Spleen (tissue), 13 donors: ENCODE measurements at places on chromosomes 16 and 17. TPM values are rescaled to one million over a fixed set of nuclear protein-coding genes. Genes with fewer than 3 reads are reported as not detected.
A peak's percentile ranks its signal among the peaks of the same experiment; 100 is the strongest.

Gene SLC13A2
- not detected for total RNA-seq

DNA sequence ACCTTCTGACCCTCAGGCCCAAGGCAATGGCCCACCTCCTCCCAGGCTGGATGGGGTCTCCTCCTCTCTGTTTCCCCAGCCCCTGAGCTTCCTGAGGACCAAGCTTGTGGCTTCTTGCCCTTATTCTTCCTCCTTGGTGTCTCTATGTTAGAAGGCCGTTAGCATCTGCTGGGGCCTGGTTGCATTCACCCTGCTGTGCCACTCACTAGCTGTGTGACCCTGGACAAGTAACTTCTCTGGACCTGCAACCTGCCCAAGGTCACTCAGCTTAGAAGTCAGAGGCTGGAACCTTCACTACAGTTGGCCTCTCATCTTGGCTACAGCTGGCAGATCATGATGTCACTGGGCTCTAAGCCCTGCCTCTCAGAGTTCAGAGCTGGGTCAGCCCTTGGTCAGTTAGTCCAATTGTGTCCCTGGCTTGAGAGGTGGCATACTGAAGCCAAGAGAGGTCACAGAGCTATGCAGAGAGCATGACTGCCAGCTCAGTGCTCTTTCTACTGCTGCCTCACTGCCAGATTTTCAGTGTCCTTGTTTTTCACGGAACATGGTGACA, 3.0 kb downstream of the MT2A start:
- DNase-seq = peak; percentile 55

GRCh38 chr16:2160915-2161551, 5.5 kb downstream of the TRAF7 start:
- DNase-seq = no peak

DNA sequence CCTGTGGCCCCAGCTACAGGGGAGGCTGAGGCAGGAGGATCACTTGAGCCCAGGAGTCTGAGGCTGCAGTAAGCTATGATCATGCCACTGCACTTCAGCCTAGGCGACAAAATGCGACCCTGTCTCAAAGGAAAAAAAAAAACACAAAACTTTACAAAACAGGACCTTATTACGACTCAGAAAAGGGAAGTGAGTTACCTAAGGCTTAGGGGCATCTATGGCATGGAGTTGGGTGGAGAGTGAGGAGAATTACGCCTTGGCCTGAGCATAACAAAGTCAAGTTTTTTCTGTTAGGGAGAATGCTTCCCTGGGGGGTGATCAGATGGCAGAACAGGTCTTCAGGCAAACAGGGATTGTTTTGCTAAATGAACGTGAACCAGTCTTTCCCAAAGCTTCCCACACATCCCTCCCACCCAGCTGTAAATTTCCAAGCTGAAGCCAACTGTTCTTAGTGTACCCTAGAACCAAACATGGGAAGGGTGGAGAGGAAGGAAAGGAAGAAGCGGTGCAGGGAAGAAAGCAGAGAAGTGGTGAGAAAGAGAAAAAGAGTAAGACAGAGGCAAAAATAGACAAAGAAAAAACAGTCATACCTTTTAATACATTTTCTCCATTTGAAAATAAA, 24.6 kb upstream of the TNRC6C start:
- DNase-seq = no peak

DNA sequence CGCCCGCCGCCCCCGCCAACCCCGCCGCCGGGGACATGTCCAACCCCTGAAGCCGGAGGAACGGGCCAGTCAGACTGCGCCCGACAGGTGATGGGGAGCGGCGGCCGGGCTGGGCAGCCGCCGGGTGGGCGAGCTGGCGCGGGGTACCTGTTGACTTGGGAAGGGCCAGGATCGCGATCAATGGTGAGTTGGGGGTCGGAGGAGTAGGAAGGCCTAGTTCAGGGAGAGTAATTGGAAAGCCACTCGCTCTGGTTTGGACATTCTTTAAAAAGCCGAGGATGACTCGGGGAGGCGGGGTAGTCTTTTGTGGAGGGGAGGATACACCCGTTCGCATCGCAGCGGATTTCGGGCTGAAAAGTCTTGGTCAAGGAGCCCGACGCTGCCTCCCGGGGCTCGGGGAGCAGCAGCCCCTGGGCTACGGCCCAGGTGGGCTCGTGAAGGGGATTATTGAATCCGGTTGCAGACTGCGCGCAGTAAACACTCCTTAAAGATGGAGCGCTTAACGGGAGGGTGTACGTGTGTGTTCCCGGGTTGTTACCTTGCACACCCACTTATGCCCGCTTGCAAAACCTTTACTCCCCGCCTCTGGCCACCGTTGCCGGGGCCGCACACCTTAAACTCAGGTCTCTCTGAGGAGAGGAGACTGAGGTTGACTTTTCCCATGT, 123.8 kb downstream of the GOSR1 start:
- no peak for DNase-seq

Gene PKD1
- 95.3 TPM for total RNA-seq

Gene SLC5A10
- total RNA-seq = not detected

GRCh38 chr16:23423496-23424049, 29.4 kb downstream of the COG7 start:
- DNase-seq = no peak

DNA sequence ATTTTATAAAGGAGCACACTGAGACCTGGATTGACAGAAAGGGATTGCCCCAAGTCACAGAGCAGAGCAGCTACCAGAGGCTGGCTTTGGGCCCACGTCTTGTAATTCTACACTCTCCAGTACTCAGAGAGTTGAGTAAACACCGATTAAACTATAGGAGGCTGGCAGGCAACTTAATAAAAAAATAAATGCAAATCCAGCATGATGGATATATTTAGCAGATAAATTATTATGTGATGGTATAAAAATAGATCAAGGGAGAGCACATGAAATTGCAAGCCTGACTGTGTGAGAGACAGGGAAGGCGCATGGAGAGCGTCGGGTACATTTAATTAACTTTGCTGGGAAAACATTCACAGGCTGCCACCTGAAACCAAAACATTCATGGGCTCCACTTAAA, 87.7 kb upstream of the CCL2 start:
- no peak for DNase-seq

DNA sequence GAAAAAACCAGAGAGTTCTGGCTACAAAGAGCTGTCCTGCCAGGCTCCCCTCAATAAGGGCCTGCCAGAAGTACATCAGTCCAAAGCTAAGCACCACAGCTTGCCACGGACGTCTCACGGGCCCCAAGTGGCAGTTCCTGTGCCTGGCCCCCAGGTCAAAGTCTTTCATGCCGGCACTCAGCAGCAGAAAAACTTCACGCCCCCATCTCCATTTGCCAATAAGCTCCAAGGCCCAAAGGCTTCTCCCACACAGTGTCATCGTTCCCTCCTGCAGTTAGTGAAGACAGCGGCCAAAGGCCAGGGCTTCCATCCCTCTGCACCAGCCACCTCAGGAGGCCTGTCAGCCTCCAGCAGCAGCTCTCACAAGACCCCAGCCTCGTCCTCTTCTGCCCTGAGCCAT, 27.4 kb downstream of the UBN1 start:
- no peak for DNase-seq

DNA sequence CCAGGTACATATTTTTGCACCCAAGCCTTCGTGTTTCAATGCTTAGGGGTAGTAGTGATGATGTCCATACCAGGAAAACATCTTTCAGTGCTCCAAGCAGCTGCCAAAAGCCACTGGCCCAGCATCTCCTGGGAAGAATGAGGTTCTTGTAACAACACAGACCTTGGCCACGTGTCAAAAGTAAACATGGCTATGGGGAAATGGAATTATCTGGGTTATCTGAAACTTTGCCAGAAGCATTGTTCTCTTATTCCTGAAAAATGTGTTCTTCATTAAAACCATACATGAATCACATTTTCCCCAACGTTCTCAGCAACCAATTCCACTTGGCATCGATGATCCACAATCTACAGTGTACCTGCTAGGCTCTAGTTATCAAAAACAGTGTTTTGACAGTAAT, 524.2 kb upstream of the EEF2KMT start:
- DNase-seq = no peak

DNA sequence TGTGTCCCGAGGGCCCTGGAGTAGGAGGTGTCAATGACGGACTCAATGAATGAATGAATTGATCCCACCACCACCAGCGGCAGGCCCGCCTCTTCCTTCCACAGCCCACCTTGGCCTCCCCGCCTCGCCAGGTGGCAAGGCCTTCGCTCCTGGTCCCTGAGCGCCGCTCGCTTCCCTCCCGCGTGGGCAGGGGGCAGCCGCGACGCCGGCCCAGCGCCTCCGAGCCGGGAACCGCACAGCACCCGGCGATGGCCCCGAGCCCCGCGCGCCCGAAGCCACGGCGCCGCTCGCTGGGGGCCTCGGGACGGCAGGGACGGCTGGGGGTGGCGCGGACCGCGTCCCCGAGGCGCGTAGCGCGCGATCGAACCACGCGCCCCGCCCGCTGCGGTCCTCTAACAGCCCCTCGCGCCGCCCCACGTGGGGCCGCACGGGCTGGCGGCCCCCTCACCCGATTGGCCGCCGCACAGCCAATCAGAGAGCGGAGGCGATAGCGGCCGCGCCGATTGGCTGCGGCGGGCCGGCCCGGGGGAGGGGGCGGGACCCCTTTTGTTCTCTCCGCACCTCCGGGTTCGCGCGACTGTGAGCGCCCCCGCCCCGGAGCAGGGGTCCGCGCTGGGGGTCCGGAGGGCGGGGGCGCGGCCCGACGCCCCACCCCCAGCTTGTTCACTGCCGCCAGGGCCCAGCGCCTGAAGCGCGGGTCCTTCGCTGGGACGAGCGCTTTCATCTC, 31.4 kb downstream of the ACTG1 start:
- no peak for DNase-seq

Gene TEKT1
- total RNA-seq = not detected

DNA sequence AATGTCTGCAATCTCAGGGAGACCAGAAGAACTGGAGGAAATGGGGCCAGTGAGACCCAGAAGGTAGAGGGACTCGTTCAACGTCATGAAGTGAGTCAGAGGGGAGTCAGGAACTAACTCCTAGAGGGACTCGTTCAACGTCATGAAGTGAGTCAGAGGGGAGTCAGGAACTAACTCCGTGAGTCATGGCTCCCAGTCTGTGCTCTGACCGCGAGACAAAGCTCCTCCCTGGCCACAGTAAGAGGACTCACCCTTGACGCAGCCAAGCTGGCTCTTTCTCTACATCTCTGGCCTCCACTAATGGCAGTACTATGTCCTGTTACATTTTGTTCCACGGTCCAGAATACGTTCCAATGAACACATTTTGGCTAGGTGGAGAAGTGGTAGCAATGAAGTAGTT, 902.5 kb downstream of the KCNJ2 start:
- no peak for DNase-seq

Gene MT1X
- 28.7 TPM for total RNA-seq

Gene OGFOD1
- 24.9 TPM for total RNA-seq

GRCh38 chr16:70152578-70153302, 20.8 kb upstream of the CLEC18C start:
- DNase-seq = peak; percentile 76

Gene TMEM100
- total RNA-seq = 3.9 TPM

DNA sequence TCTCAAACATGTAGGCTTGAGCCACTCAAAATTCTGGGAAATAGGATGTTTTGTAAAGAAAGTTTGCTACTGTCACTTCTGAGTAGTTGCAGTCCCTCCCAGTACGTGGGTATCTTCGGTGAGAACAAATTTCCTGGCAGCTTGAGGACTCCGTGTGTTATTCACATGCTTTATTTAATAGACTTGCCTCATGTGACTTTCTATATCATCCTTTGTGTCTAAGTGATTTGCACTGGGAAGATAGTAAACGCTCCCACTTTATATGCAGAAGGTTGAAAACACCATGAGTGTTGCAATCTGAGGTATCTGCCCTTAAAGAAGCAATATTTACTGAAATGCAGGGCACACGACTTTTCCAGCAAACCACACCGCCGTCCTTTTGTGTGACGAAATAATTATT, 643.7 kb downstream of the MAF start:
- no peak for DNase-seq

Gene MEFV
- total RNA-seq = 17.1 TPM

DNA sequence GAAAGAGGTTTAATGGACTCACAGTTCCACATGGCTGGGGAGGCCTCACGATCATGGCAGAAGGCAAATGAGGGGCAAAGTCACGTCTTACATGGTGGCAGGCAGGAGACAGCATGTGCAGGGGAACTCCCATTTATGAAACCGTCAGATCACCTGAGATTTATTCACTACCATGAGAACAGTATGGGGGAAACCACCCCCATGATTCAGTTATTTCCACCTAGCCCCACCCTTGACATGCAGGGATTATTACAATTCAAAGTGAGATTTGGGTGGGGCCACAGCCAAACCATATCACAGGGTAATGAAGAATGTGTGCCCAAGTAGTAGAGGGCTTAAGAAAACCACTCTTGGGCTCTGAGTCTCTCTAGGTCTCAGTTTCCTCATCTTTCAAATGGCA, 85.1 kb downstream of the PRKCB start:
- no peak for DNase-seq

Gene CMC2
- 37.9 TPM for total RNA-seq

DNA sequence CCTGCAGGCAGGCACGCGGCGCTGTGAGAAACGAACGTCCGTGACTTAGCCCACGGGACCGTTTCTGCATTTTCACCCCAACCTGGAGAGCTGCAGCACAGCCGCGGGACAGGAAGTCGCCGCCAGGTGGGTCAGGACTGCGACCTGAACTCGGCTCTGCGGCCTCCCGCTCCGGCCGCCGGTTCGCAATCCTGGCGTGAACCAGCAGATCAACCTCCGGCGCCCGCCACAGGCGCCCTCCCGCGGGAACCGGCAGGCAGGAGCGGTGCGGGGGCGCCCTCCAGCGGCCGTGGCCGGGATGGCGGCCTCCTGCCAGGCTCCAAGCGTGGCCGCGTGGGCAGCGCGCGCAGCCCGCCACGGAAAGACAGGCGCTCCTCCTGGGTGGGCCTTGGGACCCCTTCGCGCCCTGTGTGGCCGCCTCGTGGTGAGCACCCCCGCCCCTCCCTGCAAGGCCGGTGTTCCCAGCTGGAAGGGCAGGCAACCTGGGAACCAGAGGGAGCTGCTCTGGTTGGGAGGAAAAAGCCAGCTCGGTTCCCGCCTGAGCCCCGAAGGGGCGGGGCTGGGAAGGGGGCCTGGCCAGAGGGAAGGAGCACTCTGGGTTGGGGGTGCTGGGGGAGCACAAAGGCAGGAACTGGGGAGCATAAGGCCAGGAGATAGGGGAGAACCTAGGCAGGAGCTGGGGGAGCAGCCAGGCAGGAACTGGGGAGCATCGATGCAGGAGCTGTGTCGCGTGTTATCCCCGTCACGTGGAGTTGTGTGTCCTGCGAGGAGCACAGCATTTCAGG, 28.2 kb downstream of the ACTG1 start:
- DNase-seq = peak; percentile 98

GRCh38 chr17:68195667-68196393, 52.0 kb upstream of the AMZ2 start:
- peak; percentile 82 for DNase-seq

Gene SRR
- total RNA-seq = 8.3 TPM

Gene NACA2
- total RNA-seq = not detected

GRCh38 chr16:57720142-57720575, 15.4 kb upstream of the KATNB1 start:
- peak; percentile 88 for DNase-seq

GRCh38 chr17:32136856-32137255, 5.4 kb upstream of the RHOT1 start:
- DNase-seq = no peak
